ENCODE measurements at places on chromosomes 11 and 22.
A peak's percentile ranks its signal among the peaks of the same experiment; 100 is the strongest.

GRCh38 chr22:40243891-40244290, 66.2 kb downstream of the TNRC6B start:
- DNase-seq = no peak

DNA sequence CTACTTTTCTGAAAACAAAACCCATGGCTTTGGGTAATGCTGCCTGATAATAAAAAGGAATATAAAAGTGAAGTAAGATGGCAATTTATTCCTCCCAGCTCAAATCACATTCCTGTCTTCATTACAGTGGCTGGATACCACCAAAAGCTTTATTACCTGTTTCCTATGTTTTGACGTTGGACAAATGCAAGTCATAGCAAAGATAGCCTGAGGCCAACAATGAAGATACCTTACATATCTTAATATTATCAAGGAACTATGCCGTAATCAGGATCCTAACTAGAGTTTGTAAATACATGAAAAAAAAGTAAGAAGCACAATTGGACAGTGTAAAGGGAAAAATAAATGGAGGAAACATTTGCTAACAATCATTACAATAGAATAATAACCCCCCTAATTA, 202.4 kb downstream of the SOX6 start:
- no peak for DNase-seq

DNA sequence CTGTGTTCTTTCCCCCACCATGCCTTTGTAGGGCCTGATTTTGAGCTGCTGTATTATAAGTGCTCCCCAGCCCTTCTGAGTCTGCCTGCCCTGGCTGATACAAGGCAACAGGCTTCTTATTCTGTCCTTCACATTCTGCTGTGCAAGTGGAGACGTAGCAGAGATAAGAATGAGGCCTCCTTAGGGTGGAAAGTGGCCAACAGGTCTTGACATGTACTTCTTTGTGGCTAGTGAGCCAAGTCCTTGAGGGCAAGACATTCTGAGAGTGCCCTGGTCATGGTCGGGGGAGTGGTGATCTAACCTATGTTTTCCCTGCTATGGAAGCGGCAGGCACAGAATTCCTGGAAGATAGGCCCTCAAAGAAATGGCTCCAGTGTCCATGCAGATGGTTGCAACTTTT, 235.7 kb upstream of the CADM1 start:
- DNase-seq = no peak

GRCh38 chr11:118180300-118180703, 3.9 kb upstream of the SCN2B start:
- DNase-seq = peak; percentile 89

DNA sequence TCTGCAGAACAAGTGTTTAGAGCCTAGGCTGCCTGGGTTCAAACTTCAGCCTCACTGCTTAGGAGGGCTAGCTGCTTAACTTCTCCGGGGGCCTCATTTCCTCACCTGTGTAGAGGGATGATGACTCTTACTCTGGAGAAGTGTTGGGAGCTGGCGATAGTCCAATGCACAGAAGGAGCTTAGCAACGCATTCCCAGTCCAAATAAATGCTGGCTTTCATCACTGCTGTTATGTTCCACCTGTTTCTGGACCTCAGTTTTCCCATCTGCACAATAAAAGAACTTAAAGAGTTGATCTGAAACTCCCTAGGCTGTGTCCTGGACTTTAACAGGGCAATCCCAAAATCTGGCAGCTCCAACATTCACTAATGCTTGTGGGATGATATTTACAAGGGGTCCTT, 337.8 kb downstream of the MIAT start:
- no peak for DNase-seq

GRCh38 chr22:39237318-39238100, 7.3 kb downstream of the PDGFB start:
- DNase-seq = no peak

DNA sequence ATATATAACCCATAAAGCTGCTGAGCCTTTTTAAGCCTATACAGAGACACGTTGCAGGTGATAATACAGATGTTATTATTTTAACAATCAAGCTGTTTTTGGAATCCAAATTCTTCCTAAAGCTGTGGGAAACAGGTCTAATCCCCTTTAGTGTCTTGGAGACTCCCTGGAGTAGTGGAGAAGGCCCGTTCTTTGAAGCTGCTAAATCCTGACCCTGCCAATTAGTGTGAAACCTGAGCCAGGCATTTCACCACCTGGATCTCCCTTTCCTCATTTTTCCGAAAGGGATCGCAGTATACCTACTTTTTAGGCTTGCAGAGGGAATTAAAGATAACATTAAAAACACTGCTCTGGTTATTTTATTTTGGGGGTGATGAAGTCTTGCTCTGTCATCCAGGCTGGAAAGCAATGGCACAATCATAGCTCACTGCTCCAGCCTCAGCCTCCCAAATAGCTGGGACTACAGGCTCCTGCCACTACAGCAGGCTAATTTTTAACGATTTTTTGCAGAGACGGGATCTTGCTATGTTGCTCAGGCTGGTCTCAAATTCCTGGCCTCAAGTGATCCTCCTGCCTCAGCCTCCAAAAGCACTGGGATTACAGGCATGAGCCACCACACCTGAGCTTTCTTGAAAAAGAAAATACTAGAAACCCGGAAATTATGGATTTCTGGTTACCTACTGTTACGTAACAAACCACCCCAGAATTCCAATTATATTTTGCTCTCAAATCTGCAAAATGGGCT, 1.7 kb upstream of the EIF4ENIF1 start:
- DNase-seq = peak; percentile 52

All from GM23338 (cell line).